ENCODE measurements at places on chromosomes 16 and 17.

DNA sequence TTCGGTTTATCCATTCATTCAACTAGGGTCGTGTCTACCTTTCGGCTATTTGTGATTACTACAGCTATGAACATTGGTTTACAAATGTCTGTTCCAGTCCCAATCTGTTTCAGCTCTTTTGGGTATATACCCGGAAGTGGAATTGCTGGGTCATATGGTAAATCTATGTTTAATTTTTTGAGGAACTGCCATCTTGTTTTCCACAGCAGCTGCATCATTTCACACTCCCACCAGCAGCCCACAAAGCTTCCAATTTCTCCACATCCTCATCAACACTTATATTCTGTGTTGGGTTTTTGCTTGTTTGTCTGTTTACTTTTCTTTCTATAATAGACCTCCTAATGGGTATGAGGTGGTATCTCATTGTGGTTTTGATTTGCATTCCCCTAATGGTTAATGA lies 48.7 kb upstream of the GINS3 start:
- DNase-seq = no peak

GRCh38 chr17:62627904-62628633 lies 599 bp downstream of the MRC2 start:
- DNase-seq = no peak

- no peak for DNase-seq
These were observed 220.4 kb upstream of the MYOCD start for GRCh38 chr17:12445331-12445730.

GRCh38 chr17:69908626-69909368 lies 166.2 kb upstream of the KCNJ16 start:
- DNase-seq = no peak

GRCh38 chr16:85851034-85851785 lies 47.8 kb upstream of the IRF8 start:
- DNase-seq = no peak

GRCh38 chr16:79794941-79795340 lies 194.4 kb upstream of the MAF start:
- no peak for DNase-seq

DNA sequence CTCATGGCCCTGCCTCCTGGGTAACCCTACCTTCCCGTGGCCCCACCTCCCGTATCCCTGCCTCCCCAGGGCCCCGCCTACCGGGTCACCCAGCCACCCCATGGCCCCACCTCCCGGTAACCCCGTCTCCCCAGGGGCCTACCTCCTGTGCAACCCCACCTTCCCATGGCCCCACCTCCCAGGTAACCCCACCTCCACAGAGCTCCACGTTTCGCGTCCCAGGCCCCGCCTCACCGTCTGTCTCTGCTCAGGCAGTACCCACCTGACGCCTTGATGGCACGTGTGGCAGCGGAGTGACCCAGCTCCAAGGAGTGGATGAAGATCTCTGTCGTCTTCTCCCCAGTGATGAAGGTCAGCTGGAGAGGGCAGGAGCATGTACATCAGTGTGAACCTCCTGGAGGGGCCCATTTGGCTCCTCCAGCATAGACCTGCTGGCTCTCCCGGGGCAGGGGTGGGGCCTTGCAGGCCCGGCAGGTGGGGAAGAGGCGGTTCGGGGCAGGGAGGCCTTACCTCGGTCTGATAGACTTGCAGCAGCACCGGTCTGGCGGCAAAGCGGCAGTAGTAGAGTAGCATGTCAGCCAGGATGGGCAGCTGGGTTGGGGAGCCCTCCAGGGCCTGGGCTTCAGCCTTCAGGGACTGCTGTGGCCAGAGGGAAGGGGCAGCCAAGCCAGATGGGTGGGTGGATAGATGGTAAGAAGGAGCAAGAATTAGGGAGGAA lies 18.7 kb upstream of the PIK3R6 start:
- no peak for DNase-seq

DNA sequence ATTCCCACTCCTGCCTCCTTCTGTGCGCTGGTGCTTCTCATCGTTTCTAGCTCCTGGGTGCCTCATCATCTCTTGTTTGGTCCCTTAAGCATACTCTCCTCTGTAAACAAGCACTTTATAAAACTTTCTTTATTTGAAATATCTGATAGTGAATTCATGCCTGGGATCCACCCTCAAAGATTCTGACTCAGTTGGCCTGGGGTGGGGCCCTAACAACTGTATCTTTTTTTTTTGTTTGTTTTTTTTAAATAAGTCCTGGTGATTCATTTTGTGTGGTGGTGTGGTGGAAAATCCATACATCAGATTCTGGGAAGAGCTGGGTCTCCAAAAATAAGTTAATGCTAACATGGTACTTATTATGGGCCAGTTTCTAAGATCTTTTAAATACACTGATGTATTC lies 678.3 kb downstream of the TOX3 start:
- DNase-seq = no peak

- no peak for DNase-seq
These were observed 1153.7 kb upstream of the GOT2 start for GRCh38 chr16:59887856-59888255.

DNA sequence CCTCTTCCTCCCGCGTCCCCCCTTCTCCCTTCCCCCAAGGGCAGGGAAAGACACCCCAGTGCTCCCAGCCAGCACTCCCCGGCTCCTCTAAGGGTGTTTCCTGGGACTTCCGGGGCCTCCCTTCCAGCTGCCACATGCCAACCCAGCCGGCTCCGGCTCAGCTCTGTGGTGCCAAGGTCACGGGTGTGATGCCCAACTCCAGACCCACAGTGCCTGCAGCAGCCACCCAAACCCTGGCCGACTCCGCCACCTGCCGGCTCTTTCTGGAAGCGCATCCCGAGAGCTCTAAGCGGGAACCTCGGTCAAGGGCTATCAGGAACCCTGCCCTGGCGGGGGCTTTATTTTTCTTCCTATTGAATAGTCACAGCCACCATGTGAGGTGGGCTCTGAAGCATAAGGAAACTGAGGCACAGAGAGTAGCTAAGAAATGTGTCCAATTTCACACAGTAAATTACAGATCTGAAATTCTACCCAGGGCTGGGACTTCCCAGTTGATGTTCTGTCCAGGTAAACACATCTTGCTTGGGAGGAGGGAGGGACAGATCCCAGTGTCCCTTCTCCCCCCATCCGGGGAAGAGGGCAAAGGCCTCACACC lies 3.3 kb upstream of the PPP1R1B start:
- no peak for DNase-seq

DNA sequence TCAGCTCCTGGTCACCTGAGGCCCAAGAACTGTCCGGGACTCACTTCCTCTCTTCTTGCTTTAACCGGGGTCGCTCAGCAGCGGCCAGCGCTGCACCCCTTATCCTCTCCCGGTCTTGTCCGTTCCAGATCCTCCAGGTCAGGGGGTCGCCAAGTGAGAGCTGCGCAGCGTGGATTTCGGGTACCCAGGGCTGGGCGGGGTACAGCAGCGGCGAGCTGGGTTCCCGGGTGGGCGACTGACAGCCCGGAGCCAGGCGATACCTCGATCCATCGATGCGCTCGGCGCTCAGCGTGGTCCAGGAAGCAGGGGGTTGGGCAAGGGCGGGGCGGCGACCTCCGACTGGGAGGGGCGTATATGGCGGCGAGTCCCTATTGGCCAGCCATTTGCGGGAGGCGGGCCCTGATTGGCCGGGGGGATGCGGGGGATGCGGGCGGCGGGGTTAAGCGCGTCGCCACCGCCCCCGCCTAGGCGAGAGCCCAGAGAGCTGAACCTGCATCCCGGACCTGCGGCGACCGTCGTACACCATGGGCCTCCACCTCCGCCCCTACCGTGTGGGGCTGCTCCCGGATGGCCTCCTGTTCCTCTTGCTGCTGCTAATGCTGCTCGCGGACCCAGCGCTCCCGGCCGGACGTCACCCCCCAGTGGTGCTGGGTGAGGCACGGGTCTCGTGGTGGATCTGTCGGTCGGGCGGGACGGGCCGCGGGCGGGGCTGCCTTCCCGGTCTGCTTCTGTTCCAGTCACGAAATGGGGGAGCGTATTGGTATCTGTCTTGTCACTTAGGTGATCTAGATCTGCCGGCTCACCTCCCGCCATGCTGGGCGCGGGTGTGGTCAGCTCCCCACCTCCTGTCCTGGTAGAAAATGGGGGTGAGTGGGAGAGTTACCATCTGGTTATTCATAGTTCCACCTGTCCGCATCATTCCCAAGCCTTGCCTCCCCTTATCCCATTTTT lies at the start of gene PLA2G15:
PLA2G15 (plus strand) TSS at position 471 of the 951 bp plus-strand sequence; CDS start at position 525, 54 bp downstream.
- DNase-seq = peak; percentile 93

- DNase-seq = no peak
These were observed 8.4 kb upstream of the CLDN9 start for GRCh38 chr16:3004319-3004718.

DNA sequence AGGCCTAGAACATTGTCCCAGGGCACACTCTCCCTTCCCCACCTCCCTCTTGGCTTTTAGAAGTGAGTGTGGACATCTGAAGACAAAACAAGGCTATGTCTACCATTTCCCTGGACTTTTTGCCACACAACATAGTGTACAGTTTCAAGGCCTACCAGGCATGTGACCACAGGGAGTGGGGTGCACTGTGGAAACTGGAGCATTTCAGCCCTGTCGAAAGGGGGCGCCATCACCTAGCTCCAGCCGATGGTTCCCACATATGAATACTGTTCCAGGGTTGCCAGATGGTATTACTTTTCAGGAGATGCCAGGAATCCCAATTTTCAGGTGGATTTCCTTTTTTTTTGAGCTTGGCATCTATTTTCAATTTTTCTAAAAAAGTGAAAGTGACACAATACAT lies 140.7 kb downstream of the KATNIP start:
- DNase-seq = no peak

DNA sequence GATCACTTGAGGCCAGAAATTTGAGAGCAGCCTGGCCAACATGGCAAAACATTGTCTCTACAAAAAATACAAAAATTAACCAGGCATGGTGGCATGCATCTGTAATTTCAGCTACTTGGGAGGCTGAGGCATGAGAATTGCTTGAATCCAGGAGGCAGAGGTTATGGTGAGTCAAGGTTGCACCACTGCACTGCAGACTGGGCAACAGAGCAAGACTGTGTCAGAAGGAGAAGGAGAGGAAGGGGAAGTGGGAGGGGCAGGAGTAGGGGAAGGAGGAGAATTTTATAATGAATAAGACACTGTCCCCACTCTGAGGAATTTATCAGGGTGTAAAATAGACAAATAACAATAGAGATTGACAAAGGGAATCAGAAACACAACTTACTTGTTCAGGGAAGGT lies 440.6 kb upstream of the DYNLRB2 start:
- DNase-seq = no peak

- DNase-seq = no peak
These were observed 12.1 kb downstream of the DRC7 start for GRCh38 chr16:57706717-57707116.

DNA sequence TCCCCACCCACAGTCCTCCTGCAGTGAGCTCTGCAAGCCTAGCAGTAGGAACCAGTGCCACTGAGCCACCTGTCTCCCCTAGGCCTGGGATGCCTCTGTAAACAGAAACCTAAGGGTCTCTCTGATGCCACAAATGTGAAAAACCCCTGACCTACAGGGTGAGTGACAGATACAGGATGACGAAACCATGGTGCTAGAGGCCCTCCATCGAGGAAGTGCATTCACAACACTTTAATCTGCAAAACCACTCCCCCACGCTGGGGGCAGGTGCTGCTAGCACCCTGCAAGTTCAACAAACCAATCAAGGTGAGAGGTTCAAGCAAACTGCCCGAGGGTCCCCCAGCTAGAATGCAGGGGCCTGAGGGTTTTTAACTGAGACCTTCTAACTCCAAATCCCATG lies 59.5 kb downstream of the CDYL2 start:
- DNase-seq = no peak

- DNase-seq = no peak
These were observed 52.8 kb downstream of the NDEL1 start for GRCh38 chr17:8488491-8488890.

DNA sequence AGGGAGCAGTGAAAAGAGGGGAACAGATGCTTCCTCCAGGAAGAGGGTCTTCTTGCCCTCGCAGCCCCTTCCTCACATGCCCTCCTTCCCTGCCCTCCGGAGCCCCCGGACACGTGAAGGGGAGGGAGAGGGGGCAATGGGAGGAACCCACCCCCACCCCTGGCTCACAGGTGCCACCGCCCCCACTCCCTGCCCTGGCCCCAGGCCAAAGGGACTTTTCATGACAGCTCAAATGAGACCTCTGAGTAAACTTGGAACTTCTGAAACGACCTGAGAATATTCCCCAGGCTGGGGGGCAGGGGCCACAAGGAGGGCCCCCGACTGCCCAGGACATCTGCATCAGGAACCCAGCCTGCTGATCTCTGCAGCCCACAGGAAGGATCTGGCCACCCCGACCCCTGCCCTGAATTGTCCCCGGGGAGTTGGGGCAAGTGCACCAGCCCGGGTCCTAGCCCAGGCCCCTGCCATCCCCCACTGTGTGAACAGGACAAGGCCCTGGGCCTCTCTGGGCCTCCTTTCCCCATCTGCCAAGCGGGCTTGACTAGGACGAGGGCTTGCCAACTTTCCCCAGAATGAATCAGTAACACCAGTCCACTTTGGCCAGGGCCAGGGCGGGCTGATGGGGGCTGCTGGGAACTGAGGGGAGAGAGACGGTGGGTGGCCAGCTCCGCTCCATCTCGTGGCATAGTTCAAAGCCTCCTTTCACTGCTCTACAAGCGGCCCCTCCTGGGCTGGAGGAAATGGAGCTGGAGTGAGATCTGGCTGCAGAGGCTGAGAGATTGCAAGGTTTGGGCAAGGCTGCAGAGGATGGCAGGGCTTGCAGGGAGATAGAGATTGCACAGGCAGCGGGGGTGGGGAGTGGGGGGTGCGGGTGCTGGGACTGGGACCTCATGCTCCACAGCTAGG lies 3.8 kb downstream of the IL21R start:
- DNase-seq = no peak

GRCh38 chr16:85017151-85017550 lies 5.8 kb upstream of the ZDHHC7 start:
- no peak for DNase-seq

DNA sequence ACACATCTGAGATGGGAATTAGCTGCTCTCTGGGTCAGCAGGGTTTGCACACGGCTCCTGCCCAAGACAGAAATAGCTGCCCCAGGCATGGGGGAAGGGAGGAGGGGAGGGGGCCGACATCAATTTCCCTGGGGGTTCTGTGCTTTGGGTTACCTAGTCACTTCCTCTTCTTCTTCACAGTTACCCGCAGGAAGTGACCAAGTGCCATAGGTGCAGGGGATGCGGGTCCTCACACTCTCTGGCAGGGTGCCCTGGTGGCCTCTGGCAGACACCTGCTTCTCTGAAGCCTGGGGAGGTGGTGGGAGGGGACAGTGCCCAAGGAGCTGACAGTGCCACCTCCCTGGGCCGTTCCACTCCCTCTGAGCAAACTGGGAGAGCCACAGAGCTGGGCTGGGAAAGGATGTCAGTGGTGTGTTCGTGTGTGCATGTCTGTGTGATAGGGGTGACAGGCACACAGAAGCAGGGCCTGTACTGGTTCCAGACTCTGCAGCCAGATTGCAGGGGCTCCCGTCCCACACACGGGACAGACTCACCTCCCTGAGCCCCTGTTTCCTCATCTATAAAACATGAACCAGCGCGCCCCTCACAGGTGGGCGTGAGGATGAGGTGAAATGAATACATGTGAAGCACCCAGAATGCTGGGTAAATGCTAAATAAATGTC lies 18.2 kb downstream of the SCN4A start:
- no peak for DNase-seq
